ENCODE measurements at places on chromosomes 13 and 19.

GRCh38 chr13:45615501-45616101 is at the start of gene ERICH6B:
Gene ERICH6B, minus strand, starts transcription at chr13:45615739. Its CDS starts 18,734 bp downstream, at chr13:45597005.
- DNase-seq, result no peak

DNA sequence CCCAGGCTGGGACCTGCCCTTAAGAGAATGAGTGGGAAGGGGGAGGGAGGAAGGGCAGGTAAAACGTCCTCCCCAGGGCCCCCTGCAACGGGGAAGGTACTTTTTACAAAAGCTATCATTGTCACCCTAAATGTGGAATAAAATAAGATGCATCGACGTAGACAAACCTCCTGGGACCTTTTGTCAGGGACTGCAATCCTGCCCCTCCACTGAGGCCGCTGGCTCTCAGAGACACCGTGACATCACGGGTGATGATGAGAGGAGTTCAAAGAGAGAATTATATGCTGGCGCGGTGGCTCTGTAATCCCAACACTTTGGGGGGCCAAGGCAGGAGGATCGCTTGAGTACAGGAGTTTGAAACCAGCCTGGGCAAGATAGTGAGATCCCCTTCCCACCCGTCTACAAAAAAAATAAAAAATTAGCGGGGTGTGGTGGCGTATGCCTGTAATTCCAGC is 1.8 kb upstream of the MYBPC2 start:
- no peak for DNase-seq

- DNase-seq, result no peak
These were observed 30.1 kb downstream of the DNAJC3 start for GRCh38 chr13:95707035-95707434.

GRCh38 chr19:39237200-39238184 is 7.3 kb downstream of the IFNL3 start:
- no peak for DNase-seq

DNA sequence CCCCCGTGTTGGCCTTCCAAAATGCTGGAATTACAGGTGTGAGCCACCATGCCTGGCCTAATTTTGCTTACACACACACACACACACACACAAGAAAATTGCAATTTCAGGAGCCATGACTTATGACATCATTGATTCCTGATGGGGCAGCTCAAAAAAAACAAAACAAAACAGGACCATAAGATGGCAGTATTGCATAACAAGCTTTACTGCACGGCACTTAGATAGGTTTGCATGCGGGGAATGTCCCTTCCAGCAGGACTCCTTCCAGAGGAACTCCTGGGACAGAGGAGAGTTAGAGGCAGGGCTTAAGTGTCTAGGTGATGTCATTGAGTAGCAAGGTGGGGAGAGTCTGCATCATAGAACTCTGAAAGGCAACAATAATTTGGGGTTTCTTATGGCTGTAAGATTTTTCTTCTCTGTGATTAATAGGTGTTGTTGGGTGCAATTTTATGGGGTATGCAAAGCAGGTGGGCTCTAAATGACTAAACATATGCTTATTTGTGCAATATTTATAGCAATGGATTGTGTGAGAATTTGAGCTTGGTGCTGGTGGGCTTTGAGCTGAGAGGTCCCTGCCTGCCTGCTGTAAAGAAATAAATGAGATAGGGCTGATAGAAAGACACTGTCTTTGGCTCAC is 9.0 kb upstream of the ACSBG2 start:
- DNase-seq, result peak; percentile 55

DNA sequence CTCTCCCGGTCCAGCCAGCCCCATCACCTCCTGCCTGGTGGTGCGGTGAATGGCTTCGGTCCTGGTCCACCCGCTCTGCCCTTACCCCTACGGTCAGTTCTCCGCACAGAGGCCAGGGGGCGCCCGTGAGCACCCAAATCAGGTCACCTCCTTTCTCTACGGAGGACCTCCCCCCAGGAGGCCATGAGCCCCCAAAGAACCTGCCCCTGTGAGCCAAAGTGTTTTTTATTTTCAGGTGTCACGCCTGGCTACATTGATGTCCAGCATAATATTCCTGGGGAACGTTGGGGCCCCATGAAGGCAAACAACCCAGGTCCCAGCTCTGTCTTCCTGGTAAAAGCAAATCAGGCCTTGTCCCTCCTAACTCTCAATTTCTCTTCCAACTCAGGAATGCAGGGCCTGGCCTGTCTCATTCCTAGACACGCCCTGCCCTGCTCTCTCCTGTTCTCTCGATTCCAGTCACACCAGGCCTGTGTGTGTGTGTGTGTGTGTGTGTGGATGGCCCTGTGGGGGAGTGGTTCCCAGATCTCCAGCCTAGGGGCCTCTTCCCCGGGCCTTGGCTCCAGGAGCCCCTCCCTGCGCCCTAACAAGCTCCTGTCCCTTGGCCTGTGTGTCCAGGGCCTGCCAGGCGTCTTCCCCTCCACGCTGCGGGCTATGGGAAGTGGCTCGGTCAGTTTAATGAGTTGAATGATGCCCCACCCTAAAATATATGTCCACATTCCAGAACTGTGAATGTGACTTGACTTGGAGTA is 9.7 kb upstream of the GIPC1 start:
- no peak for DNase-seq

DNA sequence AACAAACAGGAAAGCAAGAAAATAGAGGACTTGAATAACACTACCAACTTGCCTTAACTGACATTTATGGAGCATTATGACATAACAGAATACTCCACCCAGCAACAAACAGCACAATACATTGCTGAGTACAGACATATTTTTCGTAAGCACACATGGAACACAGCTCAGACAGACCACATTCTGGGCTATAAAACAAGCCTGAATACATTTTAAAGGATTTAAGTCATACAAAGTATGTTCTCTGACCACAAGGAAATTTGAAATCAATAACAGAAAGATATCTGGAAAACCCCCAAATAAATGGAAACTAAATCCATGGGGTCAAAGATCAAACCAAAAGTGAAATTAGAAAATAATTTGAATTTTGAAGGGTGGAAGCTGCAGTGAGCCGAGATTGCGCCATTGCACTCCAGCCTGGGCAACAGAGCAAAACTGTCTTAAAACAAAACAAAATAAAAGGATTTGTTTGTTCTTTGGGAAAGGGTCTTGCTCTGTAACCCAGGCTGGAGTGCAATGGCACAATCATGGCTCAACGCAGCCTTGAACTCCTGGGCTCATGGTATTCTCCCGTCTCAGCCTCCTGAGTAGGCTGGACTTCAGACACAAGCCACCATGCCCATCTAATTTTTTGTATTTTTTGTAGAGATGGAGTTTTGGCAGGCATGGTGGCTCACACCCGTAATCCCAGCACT is 5.6 kb downstream of the ZDHHC20 start:
- no peak for DNase-seq

DNA sequence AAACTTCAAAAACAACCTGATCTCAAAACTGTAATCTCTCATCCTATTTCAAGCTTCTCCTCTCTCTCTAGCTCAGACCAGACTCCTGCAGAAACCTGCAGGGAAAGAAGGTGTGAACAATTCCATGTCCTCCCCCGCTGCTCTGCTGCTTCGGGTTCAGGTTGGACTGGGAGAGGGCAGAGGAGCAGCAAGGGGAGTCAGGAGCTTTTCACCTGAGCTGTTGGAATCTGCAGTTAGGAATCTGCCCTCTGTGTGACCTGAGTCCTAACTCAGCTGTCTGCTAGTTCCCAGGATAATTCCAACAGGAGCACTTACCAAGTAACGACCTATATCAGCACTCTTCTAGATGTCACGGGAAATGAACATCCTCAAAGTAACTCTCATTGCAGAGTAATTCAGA is 118.3 kb downstream of the DNAJC15 start:
- DNase-seq, result no peak

DNA sequence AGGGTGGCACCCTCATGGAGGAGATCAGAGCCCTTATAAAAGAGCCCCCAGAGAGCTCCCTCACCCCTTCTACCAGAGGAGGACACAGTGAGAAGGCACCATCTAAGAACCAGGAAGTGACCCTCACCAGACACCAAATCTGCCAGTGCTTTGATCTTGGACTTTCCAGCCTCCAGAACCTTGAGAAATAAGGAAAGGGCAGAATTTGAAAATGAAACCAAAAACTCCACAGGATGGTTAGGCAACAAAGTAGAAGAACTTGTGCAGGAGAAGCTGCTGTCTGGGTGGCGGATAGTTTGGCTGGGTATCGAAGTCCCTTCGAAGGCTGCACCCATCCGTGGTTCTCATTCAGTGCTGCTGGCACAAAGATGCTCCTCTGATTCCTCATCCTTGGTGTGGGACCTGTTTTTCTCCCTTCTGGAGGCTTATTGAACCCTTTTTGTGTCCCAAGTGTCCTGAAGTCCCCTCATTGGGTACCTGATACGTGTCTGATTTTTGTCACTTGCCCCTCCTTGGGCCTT is 130.8 kb downstream of the KDM4B start:
- no peak for DNase-seq

DNA sequence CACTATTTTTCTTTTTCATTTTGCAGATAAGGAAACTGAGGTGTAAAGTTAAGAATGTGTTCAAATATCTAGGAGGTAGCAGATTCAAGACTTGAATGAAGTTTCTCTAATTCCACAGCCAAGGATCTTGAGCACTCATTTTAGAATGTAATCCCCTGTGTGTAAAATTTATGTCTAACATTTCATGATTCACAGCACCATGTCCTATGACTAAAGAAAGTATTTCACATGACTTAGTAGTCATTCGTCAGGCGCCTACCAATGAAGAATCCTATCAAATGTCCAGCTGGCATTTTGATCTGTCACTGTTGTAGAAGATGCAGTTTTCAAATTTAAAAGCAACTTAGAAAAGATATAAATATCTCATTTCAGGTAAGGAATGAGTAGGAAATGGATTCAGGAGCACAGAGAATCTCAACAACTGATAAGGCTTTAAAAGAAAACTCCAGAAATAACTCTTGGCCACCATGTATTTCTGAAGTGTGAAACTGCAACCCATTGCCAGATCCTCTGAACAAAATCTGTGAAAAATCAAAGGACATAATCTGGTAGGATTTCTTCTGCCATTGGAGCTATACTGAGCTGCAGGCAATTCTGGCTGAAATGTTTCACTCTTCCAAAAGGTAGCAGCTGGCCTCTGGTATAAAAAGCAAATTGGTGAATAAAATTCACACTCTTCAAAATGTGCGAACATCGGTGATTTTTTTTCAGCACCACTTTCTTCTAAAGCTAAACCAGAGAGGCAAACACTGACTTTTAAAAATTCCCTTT is 92.2 kb downstream of the DCLK1 start:
- no peak for DNase-seq
